ENCODE measurements at places on chromosomes 7 and 10.
A peak's percentile ranks its signal among the peaks of the same experiment; 100 is the strongest.

DNA sequence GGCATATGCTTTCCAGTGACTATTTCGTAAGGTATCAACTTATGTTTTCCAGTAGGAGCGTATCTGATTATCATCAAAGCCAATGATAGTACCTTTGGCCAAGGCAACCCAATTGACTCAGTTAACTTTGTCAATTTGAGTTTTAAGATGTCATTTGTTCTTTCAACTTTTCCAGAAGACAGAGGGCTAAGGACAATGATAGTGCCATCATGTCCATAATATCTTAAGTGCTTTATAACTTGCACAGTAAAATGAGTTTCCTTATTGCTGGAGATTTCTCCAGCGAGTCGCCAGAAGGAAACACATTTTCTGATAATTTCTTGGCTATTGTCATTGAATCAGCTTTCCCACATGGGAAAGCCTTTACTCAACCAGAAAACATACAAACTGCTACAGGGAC lies 35.0 kb downstream of the ANTXRL start:
- DNase-seq, result no peak

- DNase-seq, result no peak
Observed at GRCh38 chr7:104536956-104537355, 208.6 kb downstream of the LHFPL3 start.

- DNase-seq, result no peak
Observed at GRCh38 chr10:51716981-51717380, 17.6 kb upstream of the CSTF2T start.

DNA sequence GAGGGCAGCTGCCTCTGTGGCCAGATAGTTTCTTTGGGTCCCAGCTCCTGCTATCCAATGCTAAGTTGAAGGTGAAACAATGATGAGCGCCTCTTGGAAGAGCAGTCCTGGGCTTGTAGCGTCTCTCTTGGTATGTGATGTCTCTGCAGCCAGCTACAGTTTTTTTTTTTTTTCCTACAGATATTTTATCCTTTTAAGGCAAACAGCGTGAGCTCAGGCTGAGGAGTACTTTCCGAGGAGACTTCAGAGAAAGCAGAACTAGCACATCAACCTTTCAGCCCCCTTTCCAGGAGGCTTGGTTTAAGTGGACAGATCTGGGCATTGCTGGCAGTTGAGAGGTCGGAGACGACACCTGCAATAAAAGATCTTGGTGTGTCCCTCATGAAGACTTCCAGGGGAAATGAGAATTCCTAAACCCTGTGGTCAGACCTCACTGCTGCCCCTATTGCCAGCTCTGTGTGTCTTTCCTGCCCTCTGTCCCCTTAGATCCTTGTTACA lies 9.1 kb downstream of the PRKG1 start:
- no peak for DNase-seq

DNA sequence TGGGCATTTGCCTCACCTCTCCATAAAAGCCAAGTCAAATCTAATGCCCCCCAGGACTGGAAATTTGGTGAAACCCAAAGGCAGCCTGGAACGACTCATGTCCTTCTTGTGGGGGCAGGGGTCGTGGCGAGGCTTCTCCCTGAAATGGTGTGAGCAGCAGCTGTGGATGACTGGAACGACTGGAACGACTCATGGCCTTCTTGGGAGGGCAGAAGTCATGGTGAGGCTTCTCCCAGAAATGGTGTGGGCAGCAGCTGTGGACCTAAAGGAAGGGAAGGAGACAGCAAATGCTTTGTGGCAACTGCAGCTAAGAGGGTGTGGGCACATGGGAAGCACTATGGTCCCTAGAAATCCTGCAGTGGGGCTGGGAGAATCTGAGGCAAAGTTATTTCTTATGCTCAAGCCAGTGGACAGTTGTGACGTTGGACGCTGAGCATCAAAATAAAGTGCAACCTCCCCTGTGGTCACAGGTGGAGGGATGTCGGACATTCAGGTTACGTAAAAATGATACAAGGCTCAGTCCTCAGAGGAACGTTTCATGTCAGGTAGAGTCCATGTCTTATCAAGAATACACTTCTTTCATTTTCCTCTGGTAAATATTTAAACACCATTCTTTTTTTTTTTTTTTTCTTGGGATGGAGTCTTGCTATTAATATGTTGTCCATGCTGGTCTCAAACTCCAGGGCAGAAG lies 107.0 kb upstream of the KIF5B start:
- no peak for DNase-seq

- no peak for DNase-seq
Observed at GRCh38 chr7:92061154-92061553, 73.1 kb downstream of the CYP51A1 start.

DNA sequence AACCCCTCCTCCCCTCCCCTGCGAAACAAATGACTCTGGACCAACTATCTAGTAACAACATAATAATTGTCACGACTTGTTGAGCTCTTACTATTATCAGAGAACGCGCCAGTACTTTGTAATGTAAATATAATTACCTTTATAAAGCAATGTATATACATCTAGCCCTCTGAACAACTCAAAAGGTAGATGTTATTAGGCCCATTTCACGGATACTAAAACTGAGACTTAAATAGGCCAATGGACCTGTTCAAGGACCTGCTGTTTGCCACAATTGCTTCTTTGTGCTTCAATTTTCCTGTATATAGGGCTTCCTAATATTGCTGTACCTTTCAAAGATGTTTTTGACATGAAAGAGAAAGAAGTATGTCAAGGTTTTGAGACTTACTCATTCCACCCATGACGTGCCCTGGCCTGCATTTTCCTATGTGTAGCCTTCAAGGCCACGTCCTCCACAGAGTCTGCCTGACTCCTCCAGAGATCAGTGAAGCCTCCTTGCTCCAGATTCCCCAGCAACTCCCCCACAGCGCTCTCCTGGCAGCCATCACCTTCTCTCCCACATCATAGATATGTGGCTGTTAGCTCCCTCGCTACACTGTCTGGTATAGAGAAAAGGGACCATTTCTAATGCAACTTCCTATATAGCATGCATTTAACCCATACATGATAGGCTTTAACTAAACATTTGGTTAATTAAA lies 156.6 kb downstream of the SKIDA1 start:
- DNase-seq, result no peak

- no peak for DNase-seq
Observed at GRCh38 chr10:119520283-119520682, 22.2 kb downstream of the RGS10 start.

DNA sequence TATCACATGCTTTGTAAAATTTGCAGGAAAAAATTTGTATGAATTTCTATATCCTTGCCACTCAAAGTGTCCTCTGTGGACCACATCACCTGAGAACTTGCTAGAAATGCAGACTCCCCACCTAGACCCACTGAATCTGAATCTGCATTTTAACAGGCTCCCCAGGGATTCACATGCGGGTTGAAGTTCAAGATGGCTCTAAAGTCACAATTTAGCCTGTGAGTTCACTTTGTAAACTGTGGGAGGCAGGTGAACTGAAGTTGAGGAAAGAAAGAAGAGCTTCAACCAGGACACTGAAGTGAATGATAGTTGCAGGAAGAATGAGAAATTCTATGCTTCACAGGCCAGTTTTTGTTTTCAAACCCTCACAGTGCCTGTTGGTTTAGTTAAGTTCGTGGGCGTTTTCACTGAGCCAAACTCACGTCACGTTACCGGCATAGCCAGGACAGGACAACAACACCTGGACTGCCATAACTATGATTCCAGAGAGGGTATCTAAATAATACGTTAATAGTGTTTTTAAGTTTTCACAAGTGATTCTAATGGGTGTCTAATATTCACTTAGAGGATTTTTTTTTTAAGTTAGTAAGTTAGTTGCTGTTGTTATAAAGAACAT lies 240.0 kb downstream of the PHTF2 start:
- no peak for DNase-seq

DNA sequence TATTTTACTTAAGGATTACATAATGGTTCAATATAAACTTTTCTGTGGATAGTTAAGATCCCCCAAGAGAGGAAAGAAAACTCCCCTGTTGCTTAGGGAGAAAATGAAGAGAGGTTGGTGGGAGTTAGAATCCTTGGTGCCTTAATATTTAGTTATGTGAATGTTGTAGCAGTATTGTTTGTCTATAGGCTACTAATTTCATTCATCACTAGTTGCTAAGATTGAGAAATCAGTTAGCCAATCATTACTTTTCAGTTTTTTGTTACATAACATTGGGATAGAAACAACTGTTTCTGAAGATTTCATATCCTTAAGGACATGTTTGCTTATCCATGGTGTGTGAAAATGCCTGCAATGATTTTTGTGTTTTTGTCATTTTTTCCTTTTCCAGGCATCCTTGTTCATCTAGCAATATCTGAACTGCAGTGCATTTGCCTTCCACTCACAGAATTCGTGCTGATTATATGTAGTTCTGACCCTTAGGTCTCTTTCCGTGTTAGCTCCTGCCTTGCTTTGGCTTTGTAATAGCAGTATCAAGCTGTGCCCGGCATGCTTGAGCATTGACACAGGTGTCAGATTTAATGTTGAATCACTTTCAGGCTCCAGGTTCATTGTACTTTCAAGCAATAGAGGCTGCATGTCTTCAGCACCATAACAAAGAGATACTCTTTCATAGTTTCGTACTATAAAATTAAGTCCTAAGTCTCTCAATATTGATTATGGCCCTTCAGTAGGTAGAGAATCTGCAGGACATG lies 85.0 kb downstream of the PODXL start:
- DNase-seq, result no peak

DNA sequence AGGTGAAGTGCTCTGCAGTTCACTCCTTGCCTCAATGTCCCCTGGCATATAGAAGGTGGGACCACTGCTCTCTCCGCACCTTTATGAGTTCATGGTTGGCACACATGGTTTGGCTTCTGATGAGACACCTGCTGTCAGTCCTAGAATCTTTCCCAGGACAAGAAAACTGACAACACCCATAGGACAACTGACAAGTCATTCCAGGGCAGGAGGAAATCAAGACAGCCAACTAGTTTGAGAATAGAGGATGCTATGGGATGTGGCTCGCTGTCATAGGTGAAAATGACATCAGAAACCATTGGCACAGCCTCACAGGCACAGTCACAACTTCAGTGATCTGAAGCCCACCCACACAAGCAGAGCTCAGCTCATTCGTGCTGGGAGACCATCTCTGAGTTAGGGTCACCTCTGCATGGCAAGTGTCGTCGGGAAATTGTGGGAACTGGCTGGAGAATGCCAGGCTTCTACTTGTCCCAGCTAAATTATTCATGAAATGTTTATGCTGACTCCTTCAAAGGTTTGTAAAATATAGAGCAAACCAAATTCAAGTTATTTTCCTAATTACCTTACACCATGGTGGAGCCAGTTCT lies 762.4 kb downstream of the GRID1 start:
- DNase-seq, result peak; percentile 40

DNA sequence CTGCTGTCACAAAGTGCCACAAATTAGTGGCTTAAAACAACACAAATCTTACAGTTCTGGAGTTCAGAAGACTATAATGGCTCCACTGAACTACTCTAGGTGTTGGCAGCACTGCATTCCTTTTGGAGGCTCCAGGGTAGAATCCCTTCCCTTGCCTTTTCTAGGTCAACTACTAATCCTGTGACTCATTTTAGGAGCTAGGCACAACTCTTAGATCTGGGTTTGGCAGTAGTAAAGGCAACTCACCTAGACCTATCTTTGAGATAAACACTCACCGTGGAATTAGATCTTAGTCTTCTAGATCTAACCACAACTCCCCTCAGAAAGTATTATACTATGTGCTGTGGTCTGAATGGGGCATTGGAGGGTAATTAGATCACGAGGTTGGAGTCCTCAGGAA lies 60.4 kb downstream of the ANKIB1 start:
- no peak for DNase-seq

- no peak for DNase-seq
Observed at GRCh38 chr7:157152391-157152937, 13.7 kb downstream of the UBE3C start.

- DNase-seq, result no peak
Observed at GRCh38 chr7:99762680-99763327, 21.2 kb downstream of the CYP3A4 start.

DNA sequence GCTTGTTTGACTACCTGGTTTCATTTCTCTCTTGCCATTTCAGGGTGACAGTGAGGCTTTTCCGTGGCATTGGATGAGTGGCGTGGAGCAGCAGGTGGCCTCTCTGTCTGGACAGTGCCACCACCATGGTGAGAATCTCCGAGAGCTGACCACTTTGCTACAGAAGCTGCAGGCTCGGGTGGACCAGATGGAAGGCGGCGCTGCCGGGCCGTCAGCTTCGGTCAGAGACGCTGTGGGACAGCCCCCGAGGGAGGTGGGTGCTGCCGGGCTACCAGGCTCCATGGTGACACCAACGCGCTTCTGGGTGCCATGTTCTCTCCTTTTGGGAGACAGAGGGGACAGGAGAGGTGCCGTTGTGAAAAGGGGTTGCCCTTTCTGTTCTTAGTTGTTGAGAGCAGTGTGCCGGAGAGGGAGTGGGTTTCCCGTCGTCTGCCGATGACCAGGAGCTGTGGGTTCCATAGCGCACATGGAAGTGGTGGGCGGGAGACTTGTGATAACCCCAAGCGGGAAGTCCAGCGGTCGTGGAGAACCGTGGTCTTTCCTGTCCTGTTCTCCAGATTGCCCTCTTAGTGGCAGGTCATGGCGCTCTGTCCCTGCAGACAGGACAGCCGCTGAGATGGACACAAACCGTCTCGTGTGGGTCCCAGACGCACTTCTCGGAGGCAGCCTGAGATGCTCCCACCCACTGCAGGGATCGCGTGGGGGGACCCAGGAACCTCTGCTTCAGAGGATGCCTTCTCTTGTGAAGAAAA lies 21.3 kb downstream of the SUN1 start:
- no peak for DNase-seq

DNA sequence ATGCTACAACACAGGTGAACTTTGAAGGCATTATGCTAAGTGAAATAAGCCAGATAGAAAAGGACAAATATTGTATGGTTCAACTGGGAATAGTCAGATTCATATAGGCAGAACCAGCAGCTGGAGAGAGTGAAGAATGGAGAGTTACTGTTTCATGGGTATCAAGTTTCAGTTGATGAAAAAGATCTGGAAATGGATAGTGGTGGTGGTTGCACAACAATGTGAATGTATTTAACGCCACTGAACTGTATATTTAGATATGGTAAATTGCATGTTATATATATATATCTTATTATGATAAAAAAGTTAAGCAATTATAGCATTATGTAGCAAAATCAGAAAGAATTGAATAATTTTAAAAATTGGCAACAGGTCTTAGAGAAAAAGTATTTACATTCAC lies 3.9 kb downstream of the LMBR1 start:
- DNase-seq, result no peak

DNA sequence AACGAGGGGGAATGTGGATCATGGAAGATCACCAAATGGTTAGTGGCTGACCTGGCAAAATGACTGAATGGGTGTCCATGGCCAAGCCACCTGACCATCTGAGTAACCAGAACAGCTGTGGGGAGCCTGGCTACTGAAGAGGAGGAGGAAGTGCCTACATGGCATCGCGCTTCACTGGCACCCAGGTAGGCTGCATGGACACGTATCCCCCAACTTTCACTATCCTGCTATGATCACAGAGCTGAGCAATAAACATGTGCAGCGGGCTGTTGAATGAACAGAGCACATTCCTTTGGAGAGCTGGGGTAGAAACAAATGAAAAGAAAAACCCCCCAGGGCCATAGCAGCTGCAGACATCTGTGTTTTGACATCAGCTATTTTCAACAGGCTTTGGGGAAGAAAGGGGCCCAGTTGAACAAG lies 6.5 kb downstream of the AKR1B1 start:
- no peak for DNase-seq

Data from osteocyte (in vitro differentiated cells).